ENCODE measurements at places on chromosomes 6 and 20. TPM values are rescaled to one million over a fixed set of nuclear protein-coding genes. Genes with fewer than 3 reads are reported as not detected.

The SAMD5 gene
- polyA plus RNA-seq: 0.62 TPM

The TFAP2C gene
- not detected for polyA plus RNA-seq

The KCNK15 gene
- polyA plus RNA-seq: 2.7 TPM

The NOTCH4 gene
- polyA plus RNA-seq: 1.3 TPM

The OXT gene
- polyA plus RNA-seq: not detected

The NPEPL1 gene
- polyA plus RNA-seq: 0.15 TPM

The OPRL1 gene
- not detected for polyA plus RNA-seq

The ATP6V1G2 gene
- polyA plus RNA-seq: 211 TPM

The TCF15 gene
- not detected for polyA plus RNA-seq

The YTHDF1 gene
- 12.3 TPM for polyA plus RNA-seq

The TMEM217 gene
- polyA plus RNA-seq: 4.2 TPM

The TNXB gene
- polyA plus RNA-seq: not detected

The ISM1 gene
- polyA plus RNA-seq: 4.6 TPM

The EFCAB8 gene
- polyA plus RNA-seq: not detected

The SPATS1 gene
- polyA plus RNA-seq: not detected

The FNDC11 gene
- not detected for polyA plus RNA-seq

The TSHZ2 gene
- polyA plus RNA-seq: 3.8 TPM

The ZBP1 gene
- not detected for polyA plus RNA-seq

The ANKRD66 gene
- polyA plus RNA-seq: not detected

The SPATA25 gene
- polyA plus RNA-seq: not detected

The CLVS2 gene
- polyA plus RNA-seq: 16.6 TPM

The NKX2-2 gene
- polyA plus RNA-seq: 0.69 TPM

The HSPA1B gene
- polyA plus RNA-seq: 0.20 TPM

Data from Purkinje cell (primary cell).